ENCODE measurements at places on chromosomes 6 and 20. TPM values are rescaled to one million over a fixed set of nuclear protein-coding genes. Genes with fewer than 3 reads are reported as not detected.

DNA sequence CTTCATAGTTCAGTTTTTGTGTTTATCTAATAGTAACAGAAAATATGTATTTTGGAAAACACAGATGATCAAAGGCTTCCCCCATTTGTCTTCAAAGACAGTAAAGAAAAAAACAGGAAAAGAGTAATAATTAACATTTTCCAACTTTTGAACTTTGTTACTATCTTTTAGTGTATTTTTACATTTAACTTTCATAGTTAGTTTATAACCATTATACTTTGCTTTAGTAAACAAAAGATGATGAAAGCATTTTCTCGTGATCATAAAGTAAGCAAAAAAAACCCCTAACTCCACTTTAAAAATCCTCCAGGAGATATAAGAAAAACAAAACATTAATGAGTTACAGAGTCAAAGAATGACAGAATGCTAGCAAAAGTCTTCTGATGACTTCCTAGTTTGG lies 13.6 kb upstream of the GPRC6A start:
- DNase-seq = no peak

- DNase-seq = no peak
Measured at GRCh38 chr6:159279790-159280277, 110.6 kb downstream of the FNDC1 start.

DNA sequence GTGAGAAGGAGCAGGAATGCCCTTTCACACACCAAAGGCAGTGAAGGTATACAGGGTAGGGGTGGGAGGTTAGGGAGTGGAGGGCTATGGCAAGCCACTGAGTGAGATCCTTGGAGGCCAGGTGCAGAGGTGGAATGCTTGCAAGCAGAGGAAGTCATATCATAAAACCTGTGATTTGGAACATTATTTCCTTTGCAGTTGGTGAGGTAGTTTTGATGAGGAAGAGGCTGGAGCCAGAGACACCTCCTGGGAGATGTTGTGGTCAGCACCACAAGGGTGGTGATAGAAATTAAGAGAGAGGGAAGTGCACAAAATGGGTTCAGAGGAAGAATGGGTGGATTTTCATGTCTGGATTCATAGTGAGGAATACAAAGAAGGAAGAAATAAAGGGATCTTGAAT lies 73.0 kb downstream of the PLCB4 start:
- DNase-seq = no peak

DNA sequence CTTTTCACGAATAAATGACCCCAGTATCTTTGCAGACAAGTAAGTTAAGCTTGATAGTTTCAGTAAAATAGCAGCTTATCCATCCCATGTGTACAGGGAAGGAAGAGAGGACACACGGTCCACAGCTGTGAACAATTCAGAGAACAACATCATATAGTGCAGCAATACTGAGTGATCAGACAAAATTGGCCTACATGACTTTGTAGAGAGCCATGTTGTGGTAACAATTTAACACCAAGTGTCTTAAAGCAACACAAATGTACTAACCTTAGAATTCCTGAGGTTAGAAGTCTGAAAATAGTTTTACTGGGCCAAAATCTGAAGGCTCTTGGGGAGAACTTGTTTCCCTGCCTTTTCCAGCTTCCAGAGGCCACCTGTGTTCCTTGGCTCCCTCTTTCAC lies 12.5 kb downstream of the FAM184A start:
- no peak for DNase-seq

- DNase-seq = no peak
Measured at GRCh38 chr6:9784786-9785185, 630.1 kb downstream of the TFAP2A start.

DNA sequence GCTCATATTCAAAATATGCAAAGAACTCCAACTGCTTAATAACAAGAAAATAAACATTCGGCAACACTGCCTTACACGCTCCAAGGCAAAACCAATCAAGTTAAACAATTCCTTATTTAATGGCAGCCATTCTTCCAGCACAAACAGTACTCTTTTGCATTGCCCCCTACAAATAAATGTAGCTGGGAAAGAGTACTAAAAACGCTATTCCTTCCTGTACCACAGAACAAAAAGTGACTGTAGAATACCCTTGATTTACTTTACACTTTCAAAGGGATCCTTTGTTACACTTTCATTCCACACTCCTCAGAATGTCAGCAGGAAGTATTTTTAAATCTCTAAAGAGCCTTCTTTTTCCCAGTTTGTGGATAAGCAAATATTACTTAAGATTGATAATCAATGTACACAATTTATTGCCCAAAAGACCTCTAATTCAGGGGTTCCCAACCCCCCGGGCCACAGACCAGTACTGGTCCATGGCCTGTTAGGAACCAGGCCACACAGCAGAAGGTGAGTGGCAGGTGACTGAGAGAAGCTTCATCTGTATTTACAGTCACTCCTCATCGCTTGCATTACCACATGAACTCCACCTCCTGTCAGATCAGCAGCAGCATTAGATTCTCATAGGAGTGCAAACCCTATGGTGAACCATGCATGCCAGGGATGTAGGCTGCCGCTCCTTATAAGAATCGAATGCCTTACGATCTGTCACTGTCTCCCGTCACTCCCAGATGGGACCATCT lies 51.6 kb downstream of the MBOAT1 start:
- DNase-seq = no peak

DNA sequence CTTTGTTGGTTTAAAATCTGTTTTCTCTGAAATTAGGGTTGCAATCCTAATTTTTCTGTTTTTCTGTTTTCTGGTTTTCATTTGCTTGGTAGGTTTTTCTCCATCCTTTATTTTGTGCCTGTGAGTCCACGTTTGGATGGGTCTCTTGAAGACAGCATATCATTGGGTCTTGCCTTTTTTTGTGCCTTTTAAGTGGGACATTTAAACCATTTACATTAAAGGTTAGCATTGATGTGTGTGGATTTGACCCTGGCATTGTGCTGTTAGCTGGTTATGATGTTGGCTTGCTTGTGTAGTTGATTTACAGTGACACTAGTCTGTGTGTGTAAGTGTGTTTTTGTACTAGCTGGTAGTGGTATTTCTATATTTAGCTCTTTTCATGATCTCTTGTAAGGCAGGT lies 28.0 kb upstream of the CST5 start:
- no peak for DNase-seq

DNA sequence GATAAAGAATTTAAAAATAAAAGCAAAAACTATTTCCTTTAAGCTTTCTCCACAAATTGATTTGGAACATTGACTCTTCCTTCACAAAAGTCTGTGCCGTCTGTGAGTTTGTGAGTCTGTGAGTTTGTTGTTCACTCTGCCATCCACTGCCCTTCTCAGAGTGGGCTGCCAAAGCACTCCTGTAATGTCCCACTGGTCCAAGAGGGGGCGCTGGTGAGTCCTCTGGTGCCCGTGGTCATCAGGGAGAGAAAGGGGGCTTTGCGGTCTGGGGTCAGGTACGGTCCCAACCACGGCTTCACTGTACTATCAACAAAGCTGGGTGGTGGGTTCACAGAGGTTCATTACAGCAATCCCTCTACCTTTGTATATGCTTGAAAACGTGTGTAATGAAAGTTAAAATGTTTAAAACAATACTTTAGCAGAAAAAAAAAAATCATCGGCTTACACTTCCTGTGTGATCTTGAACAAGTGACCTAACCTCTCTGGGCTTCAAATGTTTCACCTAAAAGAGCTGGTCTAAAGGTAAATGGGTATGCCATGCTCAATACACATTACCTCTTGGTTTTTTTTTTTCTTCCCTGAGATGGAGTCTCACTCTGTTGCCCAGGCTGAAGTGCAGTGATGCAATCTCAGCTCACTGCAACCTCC lies 5.6 kb upstream of the ANKRD60 start:
- DNase-seq = peak; percentile 28

DNA sequence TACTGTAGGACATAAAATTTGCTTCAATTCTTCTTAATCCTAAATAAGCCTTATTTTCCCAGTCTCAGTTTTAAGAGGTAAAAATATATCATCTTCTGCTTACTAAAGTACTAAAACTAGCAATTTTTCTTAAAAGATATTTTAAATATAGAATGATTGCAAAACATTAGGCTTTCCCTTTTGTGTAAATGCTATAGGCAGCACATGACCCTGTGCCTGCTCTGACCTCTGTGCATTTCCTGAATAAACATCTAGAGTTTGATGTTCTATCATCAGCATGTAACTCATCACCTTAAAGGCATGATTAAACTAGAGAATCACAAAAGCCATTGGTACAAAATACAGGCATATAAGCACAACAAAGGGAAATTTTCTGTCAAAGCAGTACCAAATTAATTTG lies 422.7 kb downstream of the TFAP2B start:
- no peak for DNase-seq

DNA sequence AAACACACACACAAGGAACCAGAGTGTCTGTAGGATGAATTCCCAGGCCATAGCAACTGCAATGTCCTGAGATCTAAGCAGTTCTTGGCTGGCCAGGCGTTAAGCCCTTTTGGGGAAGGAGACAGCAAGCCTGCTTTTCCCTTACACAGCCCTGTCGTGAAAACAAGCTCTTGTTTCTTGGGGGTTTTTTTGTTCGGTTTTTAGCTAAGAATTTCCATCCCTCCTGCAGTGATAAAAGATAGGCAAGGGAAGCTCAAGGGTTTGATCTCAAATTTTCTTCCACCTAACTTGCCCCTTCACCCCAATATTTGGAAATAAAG lies 1.5 kb downstream of the TNFRSF21 start:
- peak; percentile 51 for DNase-seq

- DNase-seq = peak; percentile 48
Measured at GRCh38 chr6:31094389-31094881, 17.9 kb downstream of the C6orf15 start.

GRCh38 chr6:162200945-162201690 lies 526.4 kb downstream of the PRKN start:
- DNase-seq = no peak

GRCh38 chr6:130320908-130321307 lies 44.9 kb upstream of the TMEM200A start:
- DNase-seq = no peak

- no peak for DNase-seq
Measured at GRCh38 chr20:42790111-42790510, 399.6 kb downstream of the PTPRT start.

GRCh38 chr6:100217225-100218012 lies 223.4 kb upstream of the MCHR2 start:
- DNase-seq = no peak

DNA sequence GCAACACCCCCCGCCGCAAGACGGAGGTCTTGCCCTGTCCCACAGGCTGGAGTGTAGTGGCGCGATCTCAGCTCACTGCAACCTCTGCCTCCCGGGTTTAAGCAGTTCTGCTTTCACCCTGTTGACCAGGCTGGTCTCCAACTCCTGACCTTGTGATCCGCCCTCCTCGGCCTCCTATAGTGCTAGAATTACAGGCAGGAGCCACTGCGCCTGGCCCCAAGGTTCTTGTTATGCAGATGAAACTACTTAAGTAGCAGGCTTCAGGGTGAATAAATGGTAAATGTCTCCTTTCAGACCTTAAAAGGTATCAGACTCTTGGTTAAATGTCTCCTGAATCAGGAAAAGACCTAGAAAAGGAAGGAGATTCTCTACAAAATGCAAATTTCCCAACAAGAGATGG lies 95.4 kb upstream of the TMEM181 start:
- no peak for DNase-seq

- DNase-seq = no peak
Measured at GRCh38 chr6:142881761-142882160, 63.2 kb downstream of the HIVEP2 start.

DNA sequence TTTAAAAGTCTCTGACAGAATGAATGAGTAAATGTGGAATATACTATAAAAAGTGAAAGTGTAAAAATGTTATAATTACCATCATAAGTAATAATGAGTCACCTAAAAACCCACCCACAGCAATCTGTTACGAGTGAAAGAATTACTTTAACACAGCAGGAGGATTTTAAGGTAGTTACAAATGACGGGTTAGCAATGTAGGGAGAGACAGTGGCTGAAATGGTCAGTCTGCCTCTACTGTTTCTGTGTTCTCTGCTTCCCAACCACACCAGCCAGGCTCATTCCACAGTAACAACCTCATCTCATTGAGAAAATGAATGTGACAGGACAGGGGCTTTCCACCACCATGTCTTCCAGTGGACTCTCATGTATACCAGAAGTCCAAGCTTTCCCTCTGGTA lies 124.4 kb upstream of the KCNK16 start:
- no peak for DNase-seq

DNA sequence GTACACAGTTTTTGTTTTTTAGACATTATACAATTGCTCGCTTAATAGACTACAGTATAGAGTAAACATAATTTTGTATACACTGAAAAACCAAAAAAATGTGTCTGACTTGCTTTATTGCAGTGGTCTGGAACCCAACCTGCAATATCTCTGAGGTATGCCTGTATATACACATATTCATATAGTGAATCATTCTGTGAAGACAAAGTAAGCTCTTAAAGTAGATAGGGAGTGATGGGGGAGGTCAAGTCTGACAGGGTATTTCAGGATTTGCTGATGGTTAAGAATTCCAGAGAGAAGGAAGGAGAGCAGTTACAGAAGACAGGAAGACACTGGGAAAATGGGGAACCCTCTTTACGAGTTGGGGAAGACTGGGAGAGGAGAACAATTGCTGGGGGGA lies 417.9 kb downstream of the CD109 start:
- DNase-seq = no peak

DNA sequence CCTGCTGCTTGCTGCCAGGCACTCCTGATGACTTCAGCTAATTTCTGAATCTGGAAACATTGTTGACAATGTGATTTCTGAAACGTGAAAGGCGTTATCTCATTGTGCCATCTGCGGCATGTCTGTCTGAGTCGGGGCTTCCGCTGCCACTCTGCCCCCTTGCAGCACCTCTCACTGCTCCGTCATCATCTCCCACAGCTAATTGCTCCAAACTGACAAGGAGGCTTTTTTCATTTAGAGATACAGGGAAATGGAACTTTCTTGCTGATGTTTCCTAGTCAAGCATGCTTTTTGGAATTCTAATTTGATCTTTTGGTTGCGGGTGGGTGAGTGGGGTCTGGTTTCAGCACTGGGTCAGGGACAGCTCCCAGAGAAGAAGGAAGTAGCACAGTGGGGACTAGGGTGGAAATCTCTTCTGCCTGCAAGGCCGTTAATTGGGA lies 233.5 kb downstream of the DHX35 start:
- no peak for DNase-seq

GRCh38 chr20:22008456-22008855 lies 303.0 kb downstream of the PAX1 start:
- no peak for DNase-seq

Gene BPIFB2
- not detected for total RNA-seq

Gene HRH3
- not detected for total RNA-seq

Gene GLP1R
- total RNA-seq = not detected

Gene PRND
- total RNA-seq = not detected

Gene ZMYND8
- total RNA-seq = 69.1 TPM

Gene NKAIN2
- total RNA-seq = not detected

Gene ETV7
- total RNA-seq = not detected

Gene TUBB2B
- total RNA-seq = 0.33 TPM

Gene KHDC3L
- not detected for total RNA-seq

Gene PREX1
- 20.7 TPM for total RNA-seq

Gene EYS
- total RNA-seq = not detected

Gene AHI1
- 34.8 TPM for total RNA-seq

Gene RTF2
- total RNA-seq = 72.7 TPM

Gene MAP7
- not detected for total RNA-seq

Gene SEMG1
- total RNA-seq = not detected

Gene POFUT1
- 33.1 TPM for total RNA-seq

Gene NKX2-4
- not detected for total RNA-seq

Gene COQ3
- total RNA-seq = 10.9 TPM

Gene CCM2L
- total RNA-seq = 0.92 TPM

Gene FAM83B
- total RNA-seq = not detected

Data from OCI-LY7 (cell line).